ENCODE measurements at places on chromosomes 11 and 22. TPM values are rescaled to one million over a fixed set of nuclear protein-coding genes. Genes with fewer than 3 reads are reported as not detected.
A peak's percentile ranks its signal among the peaks of the same experiment; 100 is the strongest.

DNA sequence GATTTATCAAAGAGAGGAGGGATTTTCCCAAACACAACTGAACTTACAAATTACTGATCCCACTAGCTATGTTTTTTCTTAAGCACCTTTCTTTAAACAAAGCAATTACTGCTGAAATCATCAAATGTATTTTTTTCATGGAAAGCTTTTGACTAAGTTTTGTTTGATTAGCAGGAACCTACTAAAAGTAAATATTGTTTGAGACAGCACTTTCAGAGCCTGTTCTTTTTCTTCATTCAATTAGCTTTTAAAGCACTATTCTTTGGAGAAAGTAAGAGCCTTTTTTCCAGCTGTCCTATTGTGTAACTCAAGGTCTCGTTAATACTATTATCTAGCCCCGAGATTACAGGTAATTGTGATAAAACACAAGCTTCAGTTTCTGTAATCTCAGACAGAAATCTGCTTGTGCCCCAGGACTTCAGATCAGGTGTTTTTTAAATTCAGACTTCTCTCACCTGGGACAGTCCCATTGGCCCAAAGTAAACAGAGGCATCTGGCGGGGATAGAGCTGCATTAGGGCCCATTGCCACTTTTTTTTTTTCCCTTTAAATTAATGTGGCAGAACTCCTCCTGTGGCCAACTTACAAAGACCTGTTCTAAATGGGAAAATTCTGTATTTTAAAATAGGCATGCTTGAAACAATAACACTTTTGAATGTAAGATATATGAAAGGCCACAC, 11.0 kb downstream of the CSTPP1 start:
- H3K36me3 ChIP-seq: peaks cover 3% of the 10 kb centered on the region
- no peak for DNase-seq
- peaks cover 16% of the 10 kb centered on the region for H3K4me1 ChIP-seq
- no peak overlapping the region for H3K27ac ChIP-seq
- peaks cover 53% of the 10 kb centered on the region for H3K27me3 ChIP-seq

DNA sequence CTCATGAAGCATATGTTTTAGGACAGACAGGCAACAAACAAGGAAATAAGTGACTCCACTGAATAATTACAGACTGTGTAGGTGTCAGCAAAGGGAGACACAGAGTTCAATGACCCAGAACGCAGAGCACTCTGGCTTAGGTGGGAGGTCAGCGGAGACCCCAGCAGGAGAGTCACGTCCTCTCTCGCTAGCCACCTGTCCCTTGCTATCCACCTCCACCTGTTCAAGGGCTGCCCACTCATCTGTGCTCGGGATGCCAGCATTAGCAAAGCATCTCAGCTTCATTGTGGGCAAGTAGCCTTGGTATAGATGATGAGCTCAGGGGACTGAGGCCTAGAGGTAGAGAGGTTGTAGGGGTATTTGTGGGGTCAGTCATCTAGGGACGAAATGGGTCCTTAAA, 21.8 kb upstream of the ATXN10 start:
- H3K27me3 ChIP-seq: peaks cover 14% of the 10 kb centered on the region
- H3K27ac ChIP-seq: no peak overlapping the region
- no peaks in the 10 kb centered on the region for H3K36me3 ChIP-seq

DNA sequence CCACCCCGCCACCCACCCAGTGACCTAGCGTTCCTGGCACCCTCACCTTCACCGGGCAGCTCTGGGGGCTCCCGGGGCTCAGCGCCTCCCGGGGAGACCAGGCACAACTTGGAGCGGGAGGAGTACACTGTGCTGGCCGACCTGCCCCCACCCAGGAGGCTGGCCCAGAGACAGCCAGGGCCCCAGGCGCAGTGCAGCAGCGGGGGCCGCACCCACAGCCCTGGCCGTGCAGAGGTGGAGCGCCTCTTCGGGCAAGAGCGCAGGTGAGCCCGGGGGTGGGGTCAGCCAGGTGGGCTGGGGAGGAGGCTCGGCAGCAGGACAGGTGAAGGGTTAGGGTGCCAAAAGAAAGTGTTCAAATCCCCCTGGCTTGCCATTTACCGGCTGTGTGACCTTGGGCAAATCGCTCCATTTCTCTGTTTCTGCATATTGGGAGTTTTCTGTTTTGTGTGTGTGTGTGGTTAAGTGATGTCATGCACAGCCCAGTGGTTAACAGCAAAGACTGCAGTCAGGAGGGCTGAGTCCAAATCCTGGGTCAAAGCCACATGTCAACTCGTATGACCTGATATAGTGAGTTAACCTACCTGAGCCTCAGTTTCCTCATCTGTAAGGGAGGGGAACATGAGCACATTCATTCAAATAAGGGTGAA, 29.5 kb downstream of the TRIOBP start:
- no peaks in the 10 kb centered on the region for H3K4me1 ChIP-seq
- H3K27me3 ChIP-seq: no peaks in the 10 kb centered on the region
- H3K36me3 ChIP-seq: peaks cover 26% of the 10 kb centered on the region
- no peak overlapping the region for H3K27ac ChIP-seq

DNA sequence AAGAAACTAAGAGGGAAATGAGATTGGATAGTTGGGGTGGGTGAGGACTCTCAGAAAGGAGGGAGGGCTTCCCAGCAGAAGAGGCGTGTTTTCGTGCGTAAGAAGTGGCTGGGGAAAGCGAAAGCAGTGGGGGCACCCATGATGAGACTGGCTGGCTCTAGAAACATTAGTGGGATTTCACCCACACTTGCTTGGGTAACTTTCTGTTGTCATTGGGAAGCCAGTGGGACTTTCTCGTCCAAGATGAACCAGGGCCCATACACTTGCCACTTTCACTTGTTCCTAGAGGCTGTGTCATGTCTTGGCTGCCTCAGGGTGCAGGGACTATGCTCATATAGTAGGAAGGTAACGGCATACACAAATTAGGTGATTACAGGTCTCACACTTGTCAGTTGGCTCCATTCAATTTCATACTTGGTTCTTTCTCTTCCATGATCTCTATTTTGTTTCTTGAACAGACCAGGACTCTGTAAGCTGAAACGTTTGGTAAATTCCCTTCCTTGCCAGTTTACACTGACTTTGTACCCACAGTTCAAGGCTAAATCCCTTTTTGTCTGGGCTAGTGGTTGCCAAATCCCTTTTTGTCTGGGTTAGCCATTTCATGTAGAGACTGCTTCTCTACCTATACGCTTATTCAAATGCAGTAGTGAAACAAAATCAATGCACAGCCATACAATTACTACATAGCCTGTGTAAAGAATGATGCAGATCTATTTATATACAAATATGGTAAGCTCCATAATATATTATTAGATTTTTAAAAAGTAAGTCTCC, 42.0 kb upstream of the CXCR5 start:
- no peaks in the 10 kb centered on the region for H3K27me3 ChIP-seq
- DNase-seq: no peak
- no peak overlapping the region for H3K27ac ChIP-seq

GRCh38 chr11:13277768-13278608, at the start of gene BMAL1:
Gene BMAL1 (plus strand): TSS chr11:13277790. CDS start chr11:13354309, 76,519 bp downstream.
- H3K4me3 ChIP-seq: peak within 1 kb of the TSS; percentile 81
- H3K36me3 ChIP-seq: no peaks in the 10 kb centered on the region
- DNase-seq: peak; percentile 77
- peaks cover 5% of the 10 kb centered on the region for H3K4me1 ChIP-seq
- peaks cover 84% of the 10 kb centered on the region for H3K27me3 ChIP-seq

DNA sequence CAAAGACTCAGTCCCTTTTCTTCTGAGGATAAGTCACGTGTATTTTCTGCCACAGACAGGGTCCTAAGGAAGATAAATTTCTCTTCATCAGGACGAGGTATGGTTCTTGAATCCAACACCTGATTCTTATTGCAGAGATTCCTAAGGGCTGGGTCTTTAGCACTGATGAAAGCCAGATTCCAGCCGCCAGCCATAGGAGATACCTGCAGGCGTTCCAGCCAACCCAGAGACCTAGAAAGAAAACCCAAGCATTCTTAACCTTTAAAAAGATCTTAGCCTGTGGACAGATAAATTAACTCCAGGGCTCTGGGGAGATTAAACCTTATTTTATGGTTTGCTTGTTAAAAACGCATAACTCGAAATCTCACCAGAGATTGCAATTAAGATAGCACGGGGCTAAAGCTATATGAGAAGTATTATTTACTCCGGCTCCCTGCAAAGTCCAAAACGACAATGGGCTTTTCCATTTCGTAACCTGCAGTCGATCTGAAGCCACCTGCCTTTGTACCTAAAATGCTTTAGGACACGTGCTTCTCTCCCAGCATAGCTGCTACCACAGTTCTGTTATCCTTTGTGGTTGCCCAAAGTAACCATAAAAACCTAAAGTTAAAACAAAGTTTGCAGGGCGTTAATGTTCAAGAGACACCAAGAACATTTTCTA, 104.5 kb downstream of the NXPE2 start:
- no peaks in the 10 kb centered on the region for H3K36me3 ChIP-seq
- H3K4me1 ChIP-seq: no peaks in the 10 kb centered on the region
- H3K27ac ChIP-seq: no peak overlapping the region
- peaks cover 10% of the 10 kb centered on the region for H3K27me3 ChIP-seq
- H3K4me3 ChIP-seq: no peak overlapping the region

DNA sequence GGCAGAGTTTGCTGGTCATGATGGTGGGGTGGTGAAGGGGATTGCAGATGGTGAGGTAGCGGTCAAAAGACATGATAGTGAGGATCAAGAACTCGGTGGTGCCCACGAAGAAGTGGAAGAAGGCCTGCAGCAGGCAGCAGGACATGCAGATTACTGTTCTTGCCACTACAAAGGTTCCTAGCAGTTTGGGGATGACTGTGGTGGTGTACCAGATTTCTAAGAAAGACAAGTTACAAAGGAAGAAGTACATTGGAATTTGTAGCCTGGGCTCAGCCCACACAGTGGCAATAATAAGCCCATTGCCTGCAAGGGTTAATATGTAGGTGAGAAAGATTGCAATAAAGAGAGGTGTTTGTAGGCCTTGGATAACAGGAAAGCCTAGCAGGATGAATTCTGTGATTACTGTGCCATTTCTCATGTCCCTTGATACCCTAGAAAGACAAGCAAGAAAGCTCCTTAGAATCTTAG, at the start of gene OR6X1:
Gene OR6X1 (minus strand): TSS at position 418 of the 468 bp plus-strand sequence. CDS start 0 bp downstream, at position 418.
- H3K36me3 ChIP-seq: no peaks in the 10 kb centered on the region
- H3K27me3 ChIP-seq: no peaks in the 10 kb centered on the region
- no peak for DNase-seq
- no peaks in the 10 kb centered on the region for H3K4me1 ChIP-seq
- H3K27ac ChIP-seq: no peak within 1 kb of the TSS
- H3K4me3 ChIP-seq: no peak within 1 kb of the TSS

GRCh38 chr22:44848296-44848741, 95.9 kb downstream of the ARHGAP8 start:
- no peaks in the 10 kb centered on the region for H3K36me3 ChIP-seq
- peak; percentile 38 for DNase-seq
- no peak overlapping the region for H3K27ac ChIP-seq

DNA sequence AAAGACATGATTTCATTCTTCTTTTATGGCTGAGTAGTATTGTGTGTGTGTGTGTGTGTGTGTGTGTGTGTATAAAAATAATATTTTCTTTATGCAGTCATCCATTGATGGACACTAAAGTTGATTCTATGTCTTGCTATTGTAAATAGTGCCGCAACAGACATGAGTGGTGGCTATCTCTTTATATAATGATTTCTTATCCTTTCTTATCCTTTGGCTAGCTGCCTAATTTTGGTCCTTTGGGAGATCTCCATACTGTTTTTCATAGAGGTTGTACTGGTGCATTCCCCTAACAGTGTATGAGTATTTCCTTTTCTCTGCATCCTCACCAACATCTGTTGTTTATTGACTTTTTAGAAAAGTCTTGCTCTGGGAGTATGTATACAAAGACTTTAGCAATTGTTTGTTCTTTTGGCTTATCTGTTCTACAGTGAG, 107.0 kb downstream of the STIM1 start:
- no peaks in the 10 kb centered on the region for H3K36me3 ChIP-seq
- H3K27ac ChIP-seq: no peak overlapping the region
- no peaks in the 10 kb centered on the region for H3K4me1 ChIP-seq
- H3K4me3 ChIP-seq: no peak overlapping the region

GRCh38 chr11:117950993-117951961, 22.1 kb upstream of the TMPRSS13 start:
- H3K4me1 ChIP-seq: no peaks in the 10 kb centered on the region
- H3K4me3 ChIP-seq: no peak overlapping the region
- no peaks in the 10 kb centered on the region for H3K27me3 ChIP-seq
- no peak overlapping the region for H3K27ac ChIP-seq
- H3K36me3 ChIP-seq: no peaks in the 10 kb centered on the region

DNA sequence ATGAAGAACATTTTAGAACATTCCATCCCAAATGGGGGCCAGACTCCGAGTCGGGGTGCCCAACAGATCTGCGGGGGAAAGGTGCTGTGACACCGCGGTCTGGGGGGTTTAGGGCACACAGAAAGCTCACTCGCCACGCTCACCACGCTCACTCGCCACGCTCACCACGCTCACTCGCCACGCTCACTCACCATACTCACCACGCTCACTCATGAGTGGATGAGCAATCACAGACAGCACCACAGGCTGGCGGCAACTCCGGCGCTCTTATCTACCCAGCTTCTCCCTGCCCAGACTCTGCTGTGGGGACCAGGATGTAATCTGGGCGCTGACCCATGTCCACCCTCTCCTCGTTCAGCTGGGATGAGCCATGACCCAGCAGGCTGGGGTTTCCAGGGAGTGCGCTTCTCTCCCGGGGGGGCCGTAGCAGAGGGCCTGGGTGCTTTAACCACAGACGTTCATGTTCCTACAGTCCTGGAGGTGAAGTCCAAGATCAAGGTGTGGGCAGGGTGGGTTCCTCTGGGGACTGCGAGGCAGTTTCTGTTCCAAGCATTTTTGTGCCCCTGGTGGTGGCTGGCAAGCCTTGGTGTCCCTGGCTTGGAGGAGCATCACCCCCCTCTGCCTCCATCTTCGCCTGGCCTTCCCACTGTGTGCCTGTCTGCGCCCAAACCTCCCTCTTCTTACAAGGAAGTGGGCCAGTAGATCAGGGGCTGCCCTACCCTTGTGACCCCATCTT, 141.2 kb downstream of the CTTN start:
- no peak overlapping the region for H3K27ac ChIP-seq
- DNase-seq: no peak
- H3K4me1 ChIP-seq: no peaks in the 10 kb centered on the region
- no peak overlapping the region for H3K4me3 ChIP-seq
- H3K36me3 ChIP-seq: no peaks in the 10 kb centered on the region

DNA sequence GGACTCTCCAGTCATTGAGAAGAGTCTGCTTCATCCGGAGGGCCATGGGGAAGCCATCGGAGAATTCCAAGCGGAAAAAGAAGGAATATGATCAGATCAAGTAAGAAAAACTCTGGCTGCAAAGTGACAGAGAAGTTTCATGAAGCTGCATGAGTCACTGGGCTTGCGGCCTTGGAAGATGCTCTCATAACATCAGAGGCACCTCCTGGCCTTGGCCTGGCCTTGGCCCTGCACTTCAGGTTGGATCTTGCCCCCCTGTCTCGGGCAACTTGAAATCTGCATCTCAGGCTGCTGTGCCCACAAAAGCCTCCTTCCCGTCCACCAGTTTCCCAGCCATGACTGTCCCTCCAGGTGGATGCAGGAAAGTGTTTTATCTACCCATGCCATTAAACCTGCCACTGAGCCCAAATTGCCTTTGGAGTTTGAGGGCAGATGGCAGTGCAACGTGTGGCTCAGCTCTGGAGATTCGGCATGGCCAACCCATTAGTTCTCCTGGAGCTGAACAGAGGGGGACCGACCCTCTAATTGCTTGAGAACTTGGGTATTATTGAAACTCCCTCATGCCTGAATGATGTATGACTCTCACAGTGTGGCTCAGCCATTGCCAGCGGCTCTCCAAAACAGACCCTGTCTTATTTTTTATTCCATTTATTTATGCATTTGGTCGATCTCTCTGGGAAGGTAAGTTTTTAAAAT, 66.7 kb downstream of the SEZ6L start:
- no peaks in the 10 kb centered on the region for H3K27me3 ChIP-seq
- no peak overlapping the region for H3K27ac ChIP-seq
- no peak overlapping the region for H3K4me3 ChIP-seq

Gene OR10A3
- total RNA-seq: not detected

Gene OR52H1
- total RNA-seq: not detected

Gene FAM89B
- 21.4 TPM for total RNA-seq

Gene HORMAD2
- not detected for total RNA-seq

Gene CAPN5
- 23.0 TPM for total RNA-seq

Gene CCDC73
- total RNA-seq: not detected

Gene TRIM44
- total RNA-seq: 63.0 TPM

Gene APOL6
- total RNA-seq: 0.05 TPM

Measured in endodermal cell (in vitro differentiated cells).